Activated naive CD4-positive, alpha-beta T cell (primary cell): ENCODE measurements at places on chromosomes 11 and 22.

DNA sequence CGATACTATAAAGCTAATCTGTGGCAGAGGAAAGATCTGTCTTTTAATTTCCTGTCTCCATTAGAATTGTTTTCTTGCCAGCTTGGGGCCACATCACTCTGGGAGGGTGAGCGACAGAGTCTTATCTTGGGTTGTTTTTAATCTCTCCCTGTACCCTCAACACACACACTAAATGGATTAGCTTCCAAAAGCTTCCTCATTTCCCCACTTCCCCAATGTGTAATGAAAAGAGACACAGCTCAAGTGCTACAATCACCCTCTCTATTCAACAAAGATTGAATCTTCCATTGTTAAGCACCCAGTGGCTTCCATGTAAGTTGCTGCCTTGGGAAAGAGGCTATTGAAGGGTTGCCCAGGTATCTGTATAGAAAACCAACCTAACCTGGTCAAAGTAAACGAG, 6.1 kb upstream of the ASCL3 start:
- DNase-seq = no peak

GRCh38 chr22:48233586-48233985, 1471.1 kb downstream of the TBC1D22A start:
- no peak for DNase-seq

- DNase-seq = no peak
Observed at GRCh38 chr22:43155789-43156188, 4.4 kb downstream of the TSPO start.

DNA sequence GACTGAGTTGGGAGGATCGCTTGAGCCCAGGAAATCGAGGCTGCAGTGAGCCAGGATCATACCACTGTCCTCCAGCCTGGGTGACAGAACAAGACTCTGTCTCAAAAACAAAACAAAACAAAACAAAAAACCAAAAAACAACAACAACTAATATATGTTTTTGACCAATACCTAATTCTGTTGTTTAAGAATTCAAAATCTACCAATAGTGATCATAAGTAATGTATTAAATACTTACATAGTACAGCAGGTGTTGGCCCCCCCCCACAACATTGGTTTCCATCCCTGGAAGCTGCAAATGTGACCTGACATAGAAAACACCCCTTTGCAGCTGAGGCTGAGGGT, 74.7 kb downstream of the KCNQ1 start:
- DNase-seq = no peak

DNA sequence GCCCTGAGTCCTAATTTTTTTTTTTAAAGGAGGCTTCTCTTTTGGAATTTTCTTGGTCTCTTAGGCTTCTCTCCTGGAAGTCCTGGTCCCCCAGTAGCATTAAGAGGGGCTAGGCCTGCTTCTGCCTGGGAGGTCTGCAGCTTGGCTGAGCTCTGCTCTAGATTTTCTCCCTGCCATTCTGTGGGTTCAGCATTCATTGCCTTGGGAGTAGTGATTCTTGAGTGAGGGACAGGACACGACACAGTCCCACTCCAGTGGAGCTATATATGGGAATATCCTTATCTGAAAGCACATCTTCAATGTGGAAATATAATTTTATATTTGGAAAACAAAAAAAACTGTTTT, 3.7 kb downstream of the IGSF22 start:
- no peak for DNase-seq

GRCh38 chr11:75797792-75798191, 17.2 kb upstream of the UVRAG start:
- DNase-seq = no peak

DNA sequence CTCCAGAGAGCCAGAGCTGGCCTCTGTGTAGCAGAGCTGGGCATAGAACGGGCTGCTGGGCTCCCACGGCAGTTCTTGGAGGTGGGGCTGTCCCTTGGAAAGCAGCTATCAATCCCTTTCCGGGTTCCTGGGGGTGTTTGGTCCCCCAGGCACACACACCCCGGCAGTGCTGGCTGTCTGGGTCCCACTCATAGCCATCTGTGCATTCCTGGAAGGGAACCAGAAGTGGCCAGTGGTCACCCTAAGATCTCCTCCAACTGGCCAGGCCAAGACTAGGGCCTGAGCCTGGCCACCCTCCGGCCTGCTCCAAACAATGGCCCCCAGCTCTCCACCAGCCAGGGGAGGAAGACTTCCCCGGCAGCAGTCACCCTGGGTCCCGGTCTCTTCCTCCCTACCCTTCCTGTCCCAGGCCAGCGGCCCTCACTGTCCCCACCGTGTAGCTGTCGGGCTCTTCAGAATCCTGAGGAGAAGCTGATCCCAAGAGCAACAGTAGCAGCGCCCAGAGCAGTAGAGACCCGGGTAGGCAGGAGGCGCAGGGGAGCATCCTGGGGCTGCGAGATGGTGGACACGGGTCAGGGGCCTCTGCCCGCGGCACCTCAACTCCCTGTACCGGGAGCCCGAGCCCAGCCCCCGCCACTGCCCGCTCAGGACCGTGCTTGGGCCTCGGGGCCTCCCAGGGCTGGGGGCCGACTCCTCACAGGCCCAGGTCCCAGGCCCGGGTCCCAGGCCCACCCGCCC, 620 bp downstream of the EFEMP2 start:
- DNase-seq = no peak

DNA sequence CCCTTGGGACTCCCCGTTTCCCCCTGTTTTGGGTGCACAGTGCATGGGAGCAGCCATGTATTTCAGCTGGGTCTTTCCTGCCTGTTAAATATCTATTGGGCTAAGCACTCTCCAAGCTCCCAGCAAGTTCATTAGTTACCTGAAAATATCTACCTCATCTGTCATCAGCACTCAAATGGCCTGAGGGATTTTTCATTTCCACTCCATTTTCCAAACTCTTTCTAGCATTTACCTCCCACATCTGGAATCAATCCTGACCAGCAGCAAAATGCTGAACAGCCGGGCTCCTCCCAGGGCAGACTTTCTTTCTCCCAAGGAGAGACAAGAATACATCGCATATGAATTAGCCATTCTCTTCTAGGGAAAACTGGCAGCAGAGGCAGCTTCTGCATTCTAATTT, 273.5 kb upstream of the MPPED2 start:
- no peak for DNase-seq

- no peak for DNase-seq
Observed at GRCh38 chr22:20946080-20946986, 20.7 kb upstream of the AIFM3 start.
